ENCODE measurements at places on chromosomes 2 and 18. TPM values are rescaled to one million over a fixed set of nuclear protein-coding genes. Genes with fewer than 3 reads are reported as not detected.
A peak's percentile ranks its signal among the peaks of the same experiment; 100 is the strongest.

DNA sequence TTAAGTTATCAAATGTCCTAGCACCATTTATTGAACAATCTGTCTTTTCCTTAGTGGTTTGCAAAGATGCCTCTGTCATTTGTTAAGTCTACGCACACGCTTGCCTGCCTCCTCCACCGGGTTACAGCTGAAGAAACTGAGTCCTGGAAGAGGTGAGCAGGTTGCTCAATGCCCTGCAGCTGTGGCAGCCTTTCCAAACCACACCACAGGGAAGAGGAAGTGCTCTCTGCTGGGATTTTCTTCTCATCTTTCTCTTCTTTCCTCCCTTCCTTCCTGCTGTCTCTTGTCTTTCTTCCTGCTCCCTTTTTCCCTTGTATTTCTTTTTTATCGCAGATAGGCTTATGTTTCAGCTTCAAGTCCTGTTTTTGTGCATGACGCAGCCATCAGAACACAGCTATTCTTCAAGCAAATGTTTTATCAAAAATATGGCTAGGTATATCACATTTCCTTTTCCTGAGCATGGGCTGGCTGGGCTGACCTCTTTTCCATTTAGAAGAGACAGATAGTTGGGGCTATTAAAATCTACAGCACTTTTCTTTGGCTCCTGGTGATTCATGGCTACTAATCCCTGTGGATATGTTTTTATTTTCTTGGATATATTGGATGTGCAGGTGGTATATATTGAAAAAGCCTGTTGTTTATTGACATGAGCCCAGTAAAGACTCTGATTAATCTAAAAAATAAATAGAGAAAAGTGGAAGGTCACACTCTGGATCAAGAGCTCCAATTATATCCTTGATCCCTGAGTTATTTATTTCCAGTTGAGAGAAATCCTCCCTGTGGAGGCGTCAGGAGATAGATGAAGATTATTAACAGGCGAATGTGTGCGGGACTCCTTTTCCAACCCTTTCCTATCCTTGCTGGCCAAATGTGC, 214.6 kb downstream of the TSN start:
- no peak for DNase-seq

DNA sequence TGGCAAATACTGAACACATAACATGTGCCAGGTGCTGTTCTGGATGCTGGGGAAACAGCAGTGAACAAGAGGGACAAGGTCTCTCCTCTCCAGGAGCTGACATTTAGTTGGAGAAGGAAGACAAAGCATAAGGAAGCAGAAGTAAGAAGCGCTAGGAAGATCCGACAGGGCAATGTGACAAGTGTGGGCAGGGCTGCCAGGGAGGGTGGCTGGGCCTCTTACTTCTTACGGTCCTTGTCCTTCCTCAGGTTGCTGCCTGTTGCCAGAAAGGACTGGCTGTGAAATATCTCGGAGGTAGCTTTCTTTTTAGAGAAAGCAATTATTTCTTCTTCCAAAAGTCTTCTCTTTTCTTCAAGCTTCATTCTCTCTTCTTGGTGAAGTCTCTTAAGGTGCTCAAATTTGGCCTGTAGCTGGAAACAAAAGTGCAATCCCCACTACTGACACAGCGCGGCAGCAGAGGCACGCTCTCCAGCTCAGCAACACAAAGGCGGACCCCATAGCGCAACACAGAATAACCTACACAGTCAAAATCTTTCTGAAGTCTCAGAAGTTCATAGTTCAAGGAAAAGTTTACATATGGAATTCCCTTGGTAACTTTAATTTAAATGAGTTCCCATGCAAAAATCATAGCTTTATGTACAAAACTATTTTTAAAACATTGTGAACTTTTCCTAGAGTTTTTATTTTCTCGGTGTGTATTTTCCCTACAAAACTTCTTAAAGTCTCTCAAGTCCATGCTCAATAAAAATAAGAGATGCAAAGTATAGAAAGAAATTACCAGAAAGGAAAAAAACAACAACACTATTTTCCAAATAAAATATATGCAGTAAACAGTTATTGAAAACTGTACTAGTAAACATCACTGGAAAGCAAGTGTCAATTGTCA, 67.7 kb downstream of the SEPTIN10 start:
- peak; percentile 67 for DNase-seq

DNA sequence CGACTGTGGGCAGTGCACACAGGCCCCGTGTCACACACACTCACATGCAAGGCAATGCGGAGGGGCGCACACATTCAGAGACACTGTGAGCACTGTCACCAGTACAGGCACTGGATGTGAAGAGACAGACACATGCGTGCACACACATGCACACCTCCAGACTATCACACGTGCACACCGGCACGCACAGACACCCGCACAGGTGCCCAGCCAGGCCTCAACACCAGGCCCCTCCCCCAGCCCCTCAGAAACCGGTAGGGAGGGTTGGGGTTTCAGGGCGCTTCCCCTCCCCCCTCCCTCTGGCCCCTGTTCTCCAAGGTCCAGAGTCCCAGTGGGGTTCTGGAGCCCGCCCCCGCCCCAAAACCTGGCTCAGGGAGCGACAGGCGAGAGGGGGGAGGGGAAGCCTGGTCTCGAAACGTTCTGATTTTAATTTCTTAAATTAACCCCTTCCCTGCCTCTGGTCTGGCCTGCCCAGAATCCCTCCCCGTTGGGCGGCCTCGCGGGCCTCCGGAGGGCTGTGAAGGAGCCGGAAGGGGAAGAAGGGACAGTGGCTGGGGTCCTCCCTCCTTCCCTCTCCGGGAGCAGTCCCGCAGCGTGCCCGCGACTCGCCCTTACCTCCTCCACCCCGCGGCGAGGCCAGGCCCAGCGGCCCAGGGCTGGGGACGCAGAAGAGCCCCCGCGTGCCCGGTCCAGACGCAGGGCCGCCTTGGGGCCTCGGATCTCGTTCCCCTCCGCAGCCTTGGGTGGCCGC, 558 bp downstream of the FBXO41 start:
- no peak for DNase-seq

- DNase-seq: no peak
Observed at GRCh38 chr2:56318147-56318546, 134.4 kb downstream of the CCDC85A start.

- DNase-seq: no peak
Observed at GRCh38 chr2:72806280-72806945, 19.4 kb downstream of the EXOC6B start.

ARHGEF4 gene
- total RNA-seq: 2.9 TPM

GRCh38 chr18:26703170-26703930, 155.0 kb upstream of the KCTD1 start:
- no peak for DNase-seq

GRCh38 chr2:191366199-191366598, 121.0 kb downstream of the MYO1B start:
- no peak for DNase-seq
